ENCODE measurements at places on chromosomes 5 and 9. TPM values are rescaled to one million over a fixed set of nuclear protein-coding genes. Genes with fewer than 3 reads are reported as not detected.

Gene TLR4
- total RNA-seq = 0.20 TPM

Gene SLC6A19
- total RNA-seq = not detected

Gene CAMK4
- 59.5 TPM for total RNA-seq

Gene RLN2
- total RNA-seq = 3.2 TPM

Gene GAPT
- not detected for total RNA-seq

Gene CCDC171
- 2.5 TPM for total RNA-seq

Gene ACER2
- total RNA-seq = 3.3 TPM

Gene CCNJL
- not detected for total RNA-seq

Gene TRIM36
- 0.45 TPM for total RNA-seq

GRCh38 chr9:127550751-127551150, 61.3 kb upstream of the STXBP1 start:
- peaks cover 49% of the 10 kb centered on the region for H3K36me3 ChIP-seq
- no peak overlapping the region for H3K27ac ChIP-seq
- H3K27me3 ChIP-seq = no peaks in the 10 kb centered on the region
- DNase-seq = no peak
- no peak overlapping the region for H3K4me3 ChIP-seq

- no peak for DNase-seq
- peaks cover 2% of the 10 kb centered on the region for H3K36me3 ChIP-seq
- H3K4me1 ChIP-seq = peaks cover 11% of the 10 kb centered on the region
Observed at GRCh38 chr5:171857489-171857876, 71.9 kb downstream of the SMIM23 start.

GRCh38 chr5:109558952-109559351, 130.8 kb upstream of the MAN2A1 start:
- H3K27ac ChIP-seq = no peak overlapping the region
- H3K4me1 ChIP-seq = peaks cover 3% of the 10 kb centered on the region
- no peaks in the 10 kb centered on the region for H3K36me3 ChIP-seq
- DNase-seq = no peak
- no peaks in the 10 kb centered on the region for H3K27me3 ChIP-seq
- H3K4me3 ChIP-seq = no peak overlapping the region

DNA sequence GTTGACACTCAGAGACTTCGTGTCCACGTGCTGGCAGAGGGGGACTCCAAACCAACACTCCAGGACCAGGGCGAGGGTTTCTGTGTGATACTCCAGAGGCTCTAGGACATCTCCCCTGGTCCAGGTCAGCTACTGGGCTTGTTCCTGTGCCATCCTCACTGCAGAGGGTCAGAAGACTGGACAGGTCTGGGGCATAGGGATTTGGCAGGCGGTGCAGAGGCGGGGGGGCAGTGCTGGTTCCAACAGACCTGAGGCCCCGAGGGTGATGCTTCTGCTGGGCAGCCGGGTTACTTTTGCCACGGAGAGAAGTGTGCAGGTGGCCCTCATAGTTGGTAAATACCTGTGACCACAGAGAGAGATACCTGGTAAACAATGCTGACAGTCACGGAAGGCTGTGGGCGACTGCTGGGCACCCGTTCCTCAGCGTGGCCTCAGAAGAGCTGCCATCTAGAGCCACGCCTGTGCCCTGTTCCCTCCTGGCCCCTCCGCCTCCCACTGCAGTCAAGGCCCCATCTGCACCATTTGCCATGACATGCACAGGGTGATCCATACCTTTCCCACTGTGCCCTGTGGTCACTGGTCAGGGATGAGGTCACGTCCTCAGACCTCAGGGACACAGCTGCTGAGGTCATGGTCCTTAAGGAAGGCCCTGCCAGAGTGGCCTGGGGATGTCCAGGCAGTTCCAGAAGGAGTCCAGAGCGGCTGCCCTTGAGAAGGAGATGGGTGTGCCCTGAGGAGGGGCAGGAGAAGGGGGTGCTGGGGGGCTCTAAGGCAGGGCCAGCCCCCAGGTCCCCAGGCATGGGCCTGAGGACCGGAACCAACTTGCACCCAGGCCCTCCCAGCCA, 30.0 kb downstream of the TRIP13 start:
- H3K4me3 ChIP-seq = no peak overlapping the region
- H3K27ac ChIP-seq = no peak overlapping the region
- H3K27me3 ChIP-seq = peaks cover 20% of the 10 kb centered on the region
- H3K36me3 ChIP-seq = no peaks in the 10 kb centered on the region
- H3K4me1 ChIP-seq = peaks cover 5% of the 10 kb centered on the region

- no peaks in the 10 kb centered on the region for H3K36me3 ChIP-seq
- H3K27ac ChIP-seq = no peak overlapping the region
- H3K4me3 ChIP-seq = no peak overlapping the region
- H3K4me1 ChIP-seq = no peaks in the 10 kb centered on the region
- no peak for DNase-seq
Observed at GRCh38 chr9:132182314-132183091, 20.6 kb downstream of the NTNG2 start.

DNA sequence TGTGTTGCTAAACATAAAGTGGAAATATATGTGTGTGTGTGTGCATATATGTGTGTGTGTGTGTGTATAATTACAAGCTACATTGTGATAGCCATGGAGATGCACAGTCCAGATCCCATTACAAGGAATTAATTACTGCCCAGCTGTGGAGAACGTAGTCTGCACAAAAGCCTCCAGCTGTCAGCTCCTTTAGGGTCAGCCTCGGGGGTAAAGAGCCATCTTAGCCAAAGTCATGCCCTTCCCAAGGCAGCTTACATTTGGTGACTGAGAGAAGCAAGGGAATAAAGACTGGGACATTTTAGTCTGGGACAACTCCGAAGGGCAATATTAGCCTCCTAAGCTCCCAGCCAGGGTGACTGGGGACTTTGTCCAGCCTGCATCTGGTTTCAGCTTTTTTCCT, 21.9 kb upstream of the FOCAD start:
- no peak for DNase-seq
- no peak overlapping the region for H3K27ac ChIP-seq
- H3K36me3 ChIP-seq = no peaks in the 10 kb centered on the region
- no peaks in the 10 kb centered on the region for H3K4me1 ChIP-seq

- no peaks in the 10 kb centered on the region for H3K4me1 ChIP-seq
- no peak overlapping the region for H3K27ac ChIP-seq
- no peak overlapping the region for H3K4me3 ChIP-seq
- H3K36me3 ChIP-seq = no peaks in the 10 kb centered on the region
Observed at GRCh38 chr5:57658018-57658417, 175.4 kb upstream of the ACTBL2 start.

- no peaks in the 10 kb centered on the region for H3K36me3 ChIP-seq
- no peak for DNase-seq
- H3K27me3 ChIP-seq = peaks cover 11% of the 10 kb centered on the region
Observed at GRCh38 chr5:148816782-148817181, 9.6 kb upstream of the ADRB2 start.

DNA sequence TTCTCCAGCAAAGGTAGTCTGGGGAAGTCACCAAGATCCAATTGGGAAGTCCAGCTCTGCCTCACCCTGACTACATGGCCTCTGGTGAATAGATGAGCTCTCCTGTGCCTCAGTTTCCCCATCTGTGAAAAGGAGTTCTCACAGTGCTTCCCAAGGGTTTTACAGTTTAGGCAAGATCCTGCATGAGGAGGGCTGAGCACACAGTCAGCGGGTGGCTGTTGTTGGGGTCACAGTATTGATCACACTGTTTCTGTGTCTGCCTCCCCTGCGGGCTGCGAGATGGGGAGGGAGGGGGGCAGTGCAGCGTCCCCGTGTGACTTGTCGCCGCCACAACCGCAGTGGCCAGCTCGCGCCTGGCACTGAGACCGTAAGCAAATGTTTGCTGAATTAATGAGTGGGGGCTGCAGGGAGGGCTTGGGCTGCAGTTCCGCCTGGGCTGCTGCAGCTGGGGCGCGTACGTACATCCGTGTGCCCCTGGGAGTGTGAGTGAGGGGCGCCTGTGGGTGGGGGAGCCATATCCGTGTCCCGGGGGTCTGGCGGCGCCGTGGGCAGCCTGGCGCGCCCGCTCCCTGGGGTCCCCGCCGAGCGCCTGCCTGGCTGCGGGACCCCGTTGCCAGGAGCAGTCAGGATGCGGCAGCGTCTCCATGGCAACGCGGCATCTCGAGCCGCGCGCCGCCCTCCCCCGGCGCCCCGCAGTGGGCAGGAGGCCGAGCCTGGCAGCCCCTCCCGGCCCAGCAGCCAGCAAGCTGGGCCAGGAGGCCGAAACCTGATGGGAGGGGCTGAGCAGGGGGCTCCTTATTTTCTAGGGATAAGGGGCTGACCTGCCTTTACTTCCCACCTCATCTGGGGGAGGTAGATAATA, 31.4 kb upstream of the PSD2 start:
- peaks cover 41% of the 10 kb centered on the region for H3K27me3 ChIP-seq
- H3K36me3 ChIP-seq = no peaks in the 10 kb centered on the region
- no peak for DNase-seq
- no peak overlapping the region for H3K4me3 ChIP-seq

- H3K36me3 ChIP-seq = no peaks in the 10 kb centered on the region
- H3K27me3 ChIP-seq = peaks cover 55% of the 10 kb centered on the region
- H3K27ac ChIP-seq = no peak overlapping the region
- no peak for DNase-seq
- no peak overlapping the region for H3K4me3 ChIP-seq
Observed at GRCh38 chr5:149687486-149688168, 42.5 kb upstream of the PPARGC1B start.

DNA sequence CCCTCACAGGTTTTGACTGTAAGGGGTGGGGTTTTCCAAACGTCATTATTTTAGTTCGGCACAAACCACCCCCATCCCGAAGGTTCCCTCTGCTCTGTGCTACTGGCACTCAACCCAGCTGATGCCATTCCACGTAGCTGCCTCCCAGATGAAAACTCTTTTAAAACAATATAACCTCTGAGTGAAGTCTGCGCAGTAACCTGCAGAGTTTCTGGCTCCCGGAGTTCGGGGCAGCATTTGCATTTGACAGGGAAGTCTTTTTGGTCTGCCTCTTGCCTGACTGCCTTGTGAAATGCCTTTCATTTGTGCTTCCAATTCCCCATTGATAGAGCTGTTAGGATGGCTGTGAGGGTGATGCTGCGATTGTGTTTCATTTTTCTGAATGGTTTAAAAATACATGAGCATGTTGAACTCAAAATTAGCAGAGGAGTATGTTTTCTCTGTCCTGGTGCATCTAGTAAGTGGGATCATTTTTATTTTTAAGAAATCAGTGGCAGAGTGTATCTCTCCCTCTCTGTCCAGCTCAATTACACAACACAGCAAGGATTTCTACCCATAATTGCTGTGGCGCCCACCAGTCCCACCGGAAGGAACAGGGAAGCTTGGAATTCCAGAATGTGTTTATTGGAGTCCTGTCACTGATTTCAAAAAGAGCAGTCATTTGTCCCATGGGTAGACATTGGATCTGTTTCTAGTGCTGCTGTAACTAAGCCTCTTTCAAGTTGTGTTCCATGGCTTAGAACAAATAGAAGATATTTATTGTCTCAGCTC, 24.8 kb downstream of the ADCY2 start:
- no peak overlapping the region for H3K27ac ChIP-seq
- no peaks in the 10 kb centered on the region for H3K4me1 ChIP-seq
- H3K4me3 ChIP-seq = no peak overlapping the region
- no peaks in the 10 kb centered on the region for H3K36me3 ChIP-seq

DNA sequence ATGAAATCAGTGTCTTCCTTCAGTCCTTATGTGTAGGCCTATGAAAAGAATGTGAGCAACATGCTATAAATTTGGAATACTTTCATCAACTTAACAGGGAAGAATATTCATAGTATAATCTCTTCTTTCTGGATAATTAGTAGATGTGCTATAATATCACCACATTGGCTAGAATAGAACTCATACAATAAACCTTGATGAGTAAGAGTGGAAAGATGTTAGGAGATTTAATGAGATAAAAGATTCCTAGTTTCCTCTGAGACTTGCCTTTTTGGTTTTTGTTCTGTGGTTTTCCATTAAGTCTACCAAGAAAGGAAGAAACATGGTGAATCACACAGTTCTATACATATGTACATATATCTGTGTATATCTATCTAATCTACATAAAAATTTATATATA, 301.8 kb upstream of the PRR16 start:
- H3K27me3 ChIP-seq = no peaks in the 10 kb centered on the region
- no peak for DNase-seq
- no peak overlapping the region for H3K4me3 ChIP-seq
- no peaks in the 10 kb centered on the region for H3K4me1 ChIP-seq
- no peaks in the 10 kb centered on the region for H3K36me3 ChIP-seq

DNA sequence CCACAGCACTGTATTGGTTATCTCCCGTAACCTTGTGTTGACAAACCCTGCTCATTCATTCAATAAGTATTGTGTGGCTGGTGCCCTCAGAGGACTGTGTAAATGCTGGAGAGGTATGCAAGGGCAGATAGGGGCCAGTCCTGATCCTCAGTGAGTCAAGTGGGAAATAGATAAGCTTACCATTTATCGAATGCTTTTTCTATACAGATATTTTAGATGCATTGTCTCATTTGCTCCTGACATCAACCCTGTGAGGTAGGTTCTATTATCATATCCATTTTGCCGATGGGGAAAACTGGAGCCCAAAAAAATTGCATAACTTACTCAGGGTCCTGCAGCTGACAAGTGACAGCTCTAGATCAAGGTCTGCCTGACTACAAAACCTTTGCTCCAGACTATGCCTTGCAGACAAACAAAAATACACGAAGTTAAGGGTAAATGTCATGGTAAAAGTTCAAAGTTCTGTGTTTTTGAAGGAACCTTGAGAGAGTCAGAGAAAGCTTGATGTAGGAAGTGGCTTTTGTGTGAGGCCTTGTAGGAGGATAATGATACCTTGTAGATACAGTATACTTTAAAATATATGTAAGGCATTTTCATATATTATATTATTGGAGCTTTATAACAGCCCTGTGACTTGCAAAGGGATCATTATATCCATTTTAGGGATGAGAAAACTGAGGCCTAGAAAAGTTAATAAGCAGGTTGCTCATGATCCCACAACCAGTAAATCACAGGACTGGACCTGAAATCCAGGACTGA, 22.7 kb downstream of the CYFIP2 start:
- peaks cover 46% of the 10 kb centered on the region for H3K4me1 ChIP-seq
- peak overlapping the region; percentile 34 for H3K27ac ChIP-seq
- H3K4me3 ChIP-seq = no peak overlapping the region

- H3K4me3 ChIP-seq = no peak overlapping the region
- no peaks in the 10 kb centered on the region for H3K4me1 ChIP-seq
Observed at GRCh38 chr5:1660001-1660400, 136.2 kb upstream of the LPCAT1 start.

- no peak for DNase-seq
- no peaks in the 10 kb centered on the region for H3K27me3 ChIP-seq
Observed at GRCh38 chr5:3671337-3671736, 75.7 kb downstream of the IRX1 start.

- peaks cover 2% of the 10 kb centered on the region for H3K4me1 ChIP-seq
- H3K4me3 ChIP-seq = no peak overlapping the region
- H3K36me3 ChIP-seq = no peaks in the 10 kb centered on the region
- H3K27ac ChIP-seq = no peak overlapping the region
- no peaks in the 10 kb centered on the region for H3K27me3 ChIP-seq
- no peak for DNase-seq
Observed at GRCh38 chr5:143776951-143777350, 35.0 kb upstream of the HMHB1 start.

DNA sequence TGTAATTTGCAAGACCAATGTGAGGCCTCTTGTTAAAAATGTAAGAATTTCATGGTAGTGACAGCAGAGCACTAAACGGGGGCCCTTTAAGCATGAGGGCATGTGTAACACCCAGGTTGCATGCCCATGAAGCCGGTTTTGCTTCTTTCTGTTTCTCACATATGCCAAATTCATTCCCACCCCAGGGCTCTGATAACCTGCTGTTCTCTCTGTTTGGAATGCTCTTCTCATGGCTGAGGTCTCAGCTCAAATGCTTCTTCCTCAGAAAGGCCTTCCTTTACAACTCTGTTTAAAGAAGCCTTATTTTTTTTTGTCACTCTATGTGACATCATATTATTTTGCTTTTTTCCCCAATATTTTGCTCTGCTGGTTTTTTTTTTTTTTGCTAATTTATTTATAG, 369.0 kb downstream of the KIAA0825 start:
- H3K27ac ChIP-seq = no peak overlapping the region
- H3K27me3 ChIP-seq = no peaks in the 10 kb centered on the region
- no peaks in the 10 kb centered on the region for H3K4me1 ChIP-seq
- H3K36me3 ChIP-seq = no peaks in the 10 kb centered on the region

Measured in activated CD4-positive, alpha-beta memory T cell treated with anti-CD3 and anti-CD28 coated beads, Interleukin-2, amount 10 ng/mL, durations not matched to agents 7 days and 5 days (primary cell).